ENCODE measurements at places on chromosomes 1 and 21. TPM values are rescaled to one million over a fixed set of nuclear protein-coding genes. Genes with fewer than 3 reads are reported as not detected.

ARTN gene
- 0.95 TPM for polyA plus RNA-seq

S100PBP gene
- polyA plus RNA-seq: 7.4 TPM

FCRL6 gene
- 0.55 TPM for polyA plus RNA-seq

FAM78B gene
- 0.30 TPM for polyA plus RNA-seq

TMEM82 gene
- polyA plus RNA-seq: not detected

IPO9 gene
- polyA plus RNA-seq: 16.7 TPM

SYNJ1 gene
- 7.4 TPM for polyA plus RNA-seq

RGS13 gene
- polyA plus RNA-seq: 0.14 TPM

SLC44A3 gene
- 9.4 TPM for polyA plus RNA-seq

TRAF3IP3 gene
- polyA plus RNA-seq: 15.7 TPM

FOXD2 gene
- polyA plus RNA-seq: 0.11 TPM

MSH4 gene
- 0.37 TPM for polyA plus RNA-seq

HSD3B2 gene
- not detected for polyA plus RNA-seq
